ENCODE measurements at places on chromosomes 1 and 21.
A peak's percentile ranks its signal among the peaks of the same experiment; 100 is the strongest.

DNA sequence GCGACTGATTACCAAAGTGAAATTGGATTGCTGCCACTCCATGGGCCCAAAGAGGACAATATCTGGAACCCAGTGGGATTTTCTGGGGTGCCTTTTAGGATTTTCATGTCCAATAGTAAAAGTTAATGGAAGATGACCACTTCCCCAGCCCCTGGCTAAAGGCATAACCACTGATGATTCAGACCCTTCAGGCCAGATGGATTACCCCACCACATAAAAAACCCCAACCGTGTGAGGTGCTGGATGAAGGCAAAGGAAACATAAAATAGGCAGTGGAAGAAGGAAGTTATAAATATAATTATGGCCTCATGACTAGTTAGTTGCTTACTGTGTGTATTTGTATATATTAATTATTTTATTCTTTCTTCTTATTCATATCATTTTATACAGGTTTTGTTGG lies 40.2 kb upstream of the IL10 start:
- no peak for DNase-seq

GRCh38 chr1:20371411-20371810 lies 80.7 kb downstream of the VWA5B1 start:
- DNase-seq: no peak

GRCh38 chr1:40339420-40340323 lies 22.6 kb upstream of the COL9A2 start:
- no peak for DNase-seq

- peak; percentile 5 for DNase-seq
Observed at GRCh38 chr1:21639594-21640041, 29.5 kb downstream of the RAP1GAP start.

GRCh38 chr1:88003255-88003654 lies 674.6 kb downstream of the LMO4 start:
- DNase-seq: no peak

GRCh38 chr1:3275471-3276340 lies 178.8 kb upstream of the ARHGEF16 start:
- DNase-seq: peak; percentile 30

DNA sequence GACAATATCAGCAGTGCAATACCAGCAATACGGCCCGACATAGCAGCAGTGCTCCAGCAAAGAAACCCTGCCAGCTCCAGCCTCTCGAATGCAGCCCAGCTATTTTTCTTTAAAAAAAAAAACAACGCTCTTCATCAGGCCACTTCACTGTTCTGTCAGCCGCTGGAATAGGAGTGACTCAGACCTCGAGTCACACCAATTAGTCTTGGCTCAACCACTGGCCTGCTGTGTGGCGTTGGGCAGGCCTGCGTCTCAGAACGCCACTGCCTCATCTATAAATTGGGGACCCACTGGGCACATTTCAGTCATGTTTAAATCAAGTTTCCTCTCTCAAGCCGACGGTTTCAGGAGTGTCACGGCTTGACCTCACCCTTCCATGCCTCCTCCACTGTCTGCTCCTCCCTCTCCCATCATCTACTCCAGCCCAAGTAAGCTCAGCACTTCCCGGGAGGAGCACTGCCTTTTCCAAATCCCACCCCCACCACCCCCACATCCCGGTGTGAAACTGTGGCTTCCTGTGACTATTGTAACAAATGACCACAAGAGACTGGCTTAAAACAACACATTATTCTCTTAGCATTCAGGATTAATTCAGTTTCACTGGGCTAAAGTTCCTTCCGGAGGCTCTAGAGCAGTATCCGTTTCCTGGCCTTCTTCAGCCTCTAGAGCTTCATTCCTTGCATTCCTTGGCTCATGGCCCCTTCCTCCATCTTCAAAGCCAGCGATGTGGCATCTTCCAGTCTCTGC lies 71.9 kb upstream of the EFHD2 start:
- DNase-seq: peak; percentile 92

DNA sequence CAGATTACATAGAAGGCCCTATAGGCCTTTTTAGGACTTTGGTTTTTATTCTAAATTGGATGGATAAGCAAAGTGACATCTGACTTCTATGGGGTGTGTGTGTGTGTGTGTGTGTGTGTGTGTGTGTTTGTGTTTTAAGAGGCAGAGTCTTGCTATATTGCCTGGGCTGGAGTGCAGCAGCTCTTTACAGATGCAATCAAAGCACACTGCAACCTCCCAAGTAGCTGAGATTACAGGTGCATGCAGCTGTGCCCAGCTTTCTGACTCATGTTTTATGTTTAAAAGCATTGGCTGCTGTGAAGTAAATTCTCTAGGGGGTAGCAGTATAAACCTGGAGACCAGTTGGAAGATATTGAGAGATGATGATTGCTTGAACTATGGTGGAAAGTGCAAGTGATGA lies 12.4 kb upstream of the EVI5 start:
- DNase-seq: peak; percentile 17

GRCh38 chr1:216528816-216529215 lies 105.6 kb upstream of the USH2A start:
- no peak for DNase-seq

- no peak for DNase-seq
Observed at GRCh38 chr1:10878469-10878868, 82.0 kb upstream of the CASZ1 start.

DNA sequence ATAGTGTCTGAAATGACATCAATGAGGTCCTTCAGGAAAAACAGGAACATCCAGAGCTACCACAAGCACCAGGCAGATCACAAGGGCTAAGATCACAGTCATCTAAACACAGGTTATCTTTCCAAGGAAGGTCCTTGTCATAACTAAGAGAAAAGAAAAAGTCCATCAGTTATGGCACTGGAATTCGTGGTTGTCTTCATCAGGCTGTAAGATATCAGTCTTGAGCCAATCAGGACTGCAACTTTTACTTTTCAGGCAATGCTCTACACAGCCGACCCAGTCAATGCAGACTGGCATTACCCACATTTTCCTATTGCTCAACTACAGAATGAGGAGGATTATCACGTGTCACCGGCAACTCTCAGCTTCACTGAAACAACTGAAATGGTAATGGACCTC lies 26.4 kb downstream of the SORT1 start:
- DNase-seq: peak; percentile 63

DNA sequence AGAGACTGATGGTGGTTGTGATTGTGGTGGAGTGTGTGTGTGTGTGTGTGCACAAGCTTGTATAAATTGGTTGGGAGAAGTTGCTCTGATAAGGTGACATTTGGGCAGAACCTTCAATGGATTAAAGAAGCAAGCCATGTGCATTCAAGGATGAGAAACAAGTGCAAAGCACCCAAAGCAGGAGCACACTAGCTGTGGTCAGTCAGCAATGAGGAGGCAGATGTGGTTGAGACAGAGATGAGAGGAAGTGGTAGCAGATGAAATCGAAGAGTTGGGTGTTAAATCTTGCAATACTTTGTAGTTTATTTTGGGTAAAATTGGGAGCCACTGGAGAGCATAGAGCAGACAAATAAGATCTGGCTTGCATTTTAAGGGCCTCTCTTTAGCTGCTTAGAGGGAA lies 4.4 kb upstream of the PGBD5 start:
- DNase-seq: no peak

GRCh38 chr21:44508711-44509445 lies 31.1 kb downstream of the KRTAP10-1 start:
- no peak for DNase-seq

DNA sequence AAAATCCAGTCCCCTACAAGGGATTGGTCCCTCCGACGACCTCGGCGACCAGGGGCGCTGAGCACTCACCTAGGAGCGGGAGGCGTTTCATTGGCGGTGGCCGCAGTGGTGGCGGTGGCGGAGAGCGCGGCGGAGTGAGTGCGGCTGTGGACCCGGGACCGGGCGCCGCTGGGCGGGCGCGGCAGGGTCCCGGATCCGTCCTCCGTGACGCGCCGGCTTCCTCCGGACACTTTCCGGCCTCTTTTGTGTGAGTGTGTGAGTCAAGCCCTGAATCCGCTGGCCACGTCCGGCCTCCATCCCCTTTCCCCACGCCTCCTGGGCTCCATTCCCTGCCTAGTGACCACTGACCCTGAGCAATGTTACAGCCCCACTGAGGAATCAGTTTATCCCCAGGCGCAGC lies at the start of gene ADGRL4:
TSS of gene ADGRL4 (minus strand) at position 167 of the 400 bp plus-strand sequence. CDS start at position 91, 76 bp downstream.
- DNase-seq: peak; percentile 57

DNA sequence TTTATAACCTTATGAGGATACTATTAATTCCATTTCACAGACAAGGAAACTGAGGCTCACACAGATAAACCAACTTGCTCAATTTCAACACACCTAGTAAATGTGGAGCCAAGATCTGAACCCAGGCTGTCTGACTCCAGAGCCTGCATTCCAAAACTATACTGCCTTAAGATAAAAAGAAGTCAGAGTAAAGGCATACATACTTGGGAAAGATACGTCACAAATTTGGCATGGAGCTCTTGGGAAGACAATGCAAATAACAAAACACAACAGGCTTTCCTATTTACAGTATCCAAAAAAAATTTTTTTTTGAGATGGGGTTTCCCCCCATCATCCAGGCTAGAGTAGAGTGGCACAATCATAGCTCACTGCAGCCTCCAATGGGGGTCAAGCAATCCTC lies 5.9 kb downstream of the AKT3 start:
- no peak for DNase-seq

GRCh38 chr1:243731974-243732625 lies 117.9 kb downstream of the AKT3 start:
- no peak for DNase-seq

DNA sequence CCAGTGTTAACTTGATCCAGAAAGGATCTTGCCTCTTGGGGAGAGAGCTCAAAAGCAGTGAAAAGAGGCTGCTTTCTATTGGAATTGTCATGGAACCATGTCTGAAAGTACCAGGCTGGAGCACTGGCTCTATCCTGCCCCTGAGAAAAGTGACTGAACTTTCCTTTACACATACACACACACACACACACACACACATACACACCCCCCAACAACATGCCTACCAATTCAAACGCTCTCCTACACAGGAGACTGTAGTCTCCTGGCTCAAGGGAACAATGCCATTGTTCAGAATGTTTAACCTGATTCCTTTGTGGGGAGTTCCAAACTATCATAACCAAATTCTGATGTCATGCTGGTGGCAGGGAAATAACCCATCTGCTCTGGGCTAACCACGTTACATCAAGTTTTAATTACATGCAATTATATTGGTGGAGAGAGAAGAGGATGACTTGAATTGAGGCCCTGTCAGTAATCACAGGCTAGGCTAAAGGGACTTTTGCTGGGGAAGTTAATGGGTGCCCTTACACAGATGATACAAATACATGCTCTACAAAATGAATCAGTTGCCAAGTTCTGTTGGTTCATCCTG lies 52.3 kb upstream of the DUSP10 start:
- peak; percentile 42 for DNase-seq

GRCh38 chr21:36686955-36687354 lies 12.0 kb upstream of the SIM2 start:
- no peak for DNase-seq

GRCh38 chr21:40244981-40245380 lies 377.7 kb downstream of the PCP4 start:
- no peak for DNase-seq

DNA sequence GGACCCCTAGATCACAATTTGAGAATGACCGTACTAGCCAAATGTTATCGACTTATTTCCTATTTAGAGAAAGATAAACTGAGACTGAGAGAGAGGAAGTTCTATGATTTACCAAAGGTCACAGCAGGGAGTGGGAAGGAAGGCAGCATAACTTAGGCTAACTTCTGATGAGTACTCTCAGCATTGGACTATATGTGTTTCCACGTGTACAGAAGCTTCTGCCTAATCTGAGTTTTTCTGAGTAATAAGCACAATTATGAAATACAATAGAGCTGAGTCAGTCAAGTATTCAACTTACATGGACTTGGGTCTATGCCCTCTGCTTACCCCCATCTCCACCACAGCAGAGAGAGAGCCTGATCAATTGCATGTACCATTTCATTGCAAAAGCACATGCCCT lies 88.1 kb upstream of the HIVEP3 start:
- DNase-seq: peak; percentile 25

GRCh38 chr1:182857212-182857611 lies 18.1 kb downstream of the DHX9 start:
- no peak for DNase-seq

- DNase-seq: no peak
Observed at GRCh38 chr1:9590201-9590600, 1.5 kb downstream of the TMEM201 start.

GRCh38 chr1:14282707-14283106 lies 315.8 kb upstream of the KAZN start:
- DNase-seq: peak; percentile 5

DNA sequence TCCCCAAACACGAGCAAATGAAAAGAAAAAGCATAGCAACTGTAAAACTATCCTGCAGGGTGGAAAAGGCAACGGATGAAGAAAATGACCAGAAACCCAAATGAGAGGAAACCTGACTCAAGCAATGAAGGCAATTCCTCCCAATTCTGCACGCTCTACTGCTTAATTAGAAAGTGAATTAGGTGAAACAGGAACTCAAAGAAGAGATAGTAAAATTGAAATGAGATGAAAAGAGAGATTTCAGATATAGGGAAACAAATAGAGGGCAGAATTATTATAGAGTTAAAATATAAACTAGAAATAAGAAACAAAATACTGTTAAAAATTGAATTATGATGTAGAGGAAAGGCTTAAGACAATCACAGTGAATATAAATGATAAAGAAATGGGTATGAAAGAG lies 27.5 kb upstream of the ITPKB start:
- DNase-seq: no peak

DNA sequence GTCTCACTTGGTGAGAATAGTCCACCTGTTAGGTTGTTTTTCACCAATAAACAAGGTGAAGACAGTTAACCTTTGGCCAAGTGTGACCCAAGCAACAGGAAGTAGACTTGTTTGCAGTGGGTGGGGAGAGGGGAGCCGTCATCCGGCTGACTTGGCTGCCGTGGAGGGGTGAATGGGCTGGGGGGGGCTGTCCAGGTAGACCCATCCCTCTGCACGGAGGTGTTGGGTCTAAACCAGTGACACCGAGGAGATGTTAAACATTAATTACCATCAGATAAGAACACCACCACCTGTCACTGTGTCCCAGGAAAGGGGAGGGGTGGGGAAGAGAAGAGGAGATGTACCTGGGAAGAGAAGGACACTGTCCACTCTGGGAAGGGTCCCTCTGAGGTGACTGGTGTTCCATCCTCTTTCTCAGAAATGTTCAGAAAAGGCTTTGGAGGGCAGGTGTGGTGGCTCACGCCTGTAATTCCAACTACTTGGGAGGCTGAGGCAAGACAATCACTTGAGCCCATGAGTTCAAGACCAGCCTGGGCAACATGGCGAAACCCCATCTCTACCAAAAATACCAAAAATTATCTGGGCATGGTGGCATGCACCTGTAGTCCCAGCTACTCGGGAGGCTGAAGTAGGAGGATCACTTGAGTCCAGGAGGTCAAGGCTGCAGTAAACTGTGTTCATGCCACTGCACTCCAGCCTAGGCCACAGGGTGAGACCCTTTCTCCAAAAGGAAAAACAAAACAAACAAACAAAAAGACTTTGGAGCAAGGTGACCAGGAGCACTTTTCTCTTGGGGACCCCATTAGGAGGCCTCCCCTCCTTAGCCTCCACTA lies 6.7 kb upstream of the MYOM3 start:
- DNase-seq: no peak

- no peak for DNase-seq
Observed at GRCh38 chr1:185368913-185369491, 52.0 kb upstream of the IVNS1ABP start.

- DNase-seq: peak; percentile 69
Observed at GRCh38 chr1:227542153-227543120, 20.9 kb upstream of the ZNF678 start.

- DNase-seq: no peak
Observed at GRCh38 chr1:109502364-109502851, 7.1 kb downstream of the AMIGO1 start.

- no peak for DNase-seq
Observed at GRCh38 chr1:244965185-244966030, 101.1 kb upstream of the HNRNPU start.

Data from fibroblast of mammary gland (primary cell).